ENCODE measurements at places on chromosomes 1 and 21.

DNA sequence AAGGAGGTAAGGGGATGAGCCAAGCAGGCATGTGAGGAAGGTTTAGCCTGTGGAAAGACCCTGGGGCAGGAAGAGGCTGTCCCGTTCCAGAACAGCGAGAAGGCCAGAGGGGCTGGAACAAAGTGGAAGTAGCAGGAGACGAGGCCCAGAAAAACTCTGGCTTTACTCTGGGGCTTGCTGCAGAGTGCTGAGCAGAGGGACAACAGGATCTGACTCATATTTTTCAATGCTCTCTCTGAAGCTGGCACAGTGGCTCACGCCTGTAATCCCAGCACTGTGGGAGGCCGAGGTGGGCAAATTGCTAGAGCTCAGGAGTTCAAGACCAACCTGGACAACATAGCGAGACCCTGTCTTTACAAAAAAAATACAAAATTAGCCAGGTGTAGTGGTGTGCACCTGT is 52.4 kb upstream of the PAX7 start:
- no peak for DNase-seq

DNA sequence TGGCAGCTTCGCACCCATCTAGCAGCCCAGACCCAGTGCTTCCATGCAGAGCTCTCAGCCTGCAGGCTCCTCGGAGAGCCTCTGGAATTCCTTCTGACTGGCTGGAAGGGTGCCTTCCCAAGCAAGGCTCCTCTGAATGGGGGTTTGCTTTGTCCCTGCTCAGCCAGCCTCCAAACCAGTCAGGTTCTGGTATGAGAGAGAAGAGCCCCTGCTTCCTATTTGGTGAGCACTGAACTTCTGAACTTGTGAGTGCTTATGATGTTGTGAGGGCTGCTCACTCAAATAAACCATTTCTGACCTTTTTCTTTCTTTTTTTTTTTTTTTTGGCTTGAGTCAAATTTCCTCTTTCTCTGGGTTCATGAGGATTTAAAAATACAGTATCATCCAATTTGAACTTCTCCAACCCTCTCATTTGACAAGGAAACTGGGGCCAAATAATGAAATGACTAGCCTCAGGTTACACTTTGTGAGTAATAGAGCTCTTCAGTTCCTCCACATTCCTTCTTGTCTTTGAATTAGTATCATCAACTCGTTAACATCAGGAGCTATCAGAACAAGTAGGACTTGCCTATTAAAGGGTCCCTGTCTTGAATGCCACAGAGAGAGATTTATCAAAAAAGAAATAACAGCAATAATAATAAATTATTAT is 39.6 kb downstream of the GFI1 start:
- no peak for DNase-seq

DNA sequence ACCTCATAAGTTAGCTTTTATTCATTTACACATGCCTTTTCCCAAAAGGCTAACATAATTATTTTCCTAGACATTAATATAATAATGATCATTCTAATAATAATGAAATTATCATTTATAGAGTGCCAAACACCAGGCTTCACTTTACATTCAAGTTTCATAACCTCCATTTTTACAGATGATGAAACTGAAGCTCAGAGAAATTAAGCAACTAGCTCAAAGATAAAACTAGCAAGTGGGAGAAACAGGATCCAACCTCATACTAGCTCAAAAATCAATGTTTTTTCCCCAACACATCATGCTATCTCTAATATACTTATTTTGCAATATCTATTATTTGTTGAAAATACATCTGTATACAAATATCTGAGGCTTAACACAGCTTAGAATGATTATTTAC is 14.0 kb downstream of the LPGAT1 start:
- no peak for DNase-seq

DNA sequence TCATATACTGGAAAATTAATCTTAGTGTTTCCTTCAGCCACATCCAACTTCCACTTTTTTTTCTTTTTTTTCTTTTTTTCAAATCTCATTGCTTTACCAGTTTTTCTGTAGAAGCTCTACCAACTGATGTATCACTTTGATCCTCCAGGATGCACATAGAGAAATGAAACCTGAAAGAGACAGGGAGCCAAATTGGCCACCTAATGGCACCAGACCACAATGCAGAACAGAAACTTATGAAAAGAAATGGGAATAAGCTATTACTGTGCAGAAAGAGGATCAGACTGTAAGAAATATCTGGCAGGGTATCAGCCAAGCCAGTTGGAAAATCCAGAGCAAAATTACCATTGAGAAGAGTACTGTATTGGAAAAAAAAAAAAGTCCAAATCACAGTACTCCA is 1514.2 kb downstream of the MRPL39 start:
- DNase-seq = no peak

GRCh38 chr1:222079566-222079965 is 337.7 kb upstream of the DUSP10 start:
- DNase-seq = no peak

GRCh38 chr1:225908013-225908640 is 15.9 kb downstream of the PYCR2 start:
- no peak for DNase-seq

- DNase-seq = no peak
Observed at GRCh38 chr1:89760496-89760895, 60.3 kb upstream of the LRRC8D start.

DNA sequence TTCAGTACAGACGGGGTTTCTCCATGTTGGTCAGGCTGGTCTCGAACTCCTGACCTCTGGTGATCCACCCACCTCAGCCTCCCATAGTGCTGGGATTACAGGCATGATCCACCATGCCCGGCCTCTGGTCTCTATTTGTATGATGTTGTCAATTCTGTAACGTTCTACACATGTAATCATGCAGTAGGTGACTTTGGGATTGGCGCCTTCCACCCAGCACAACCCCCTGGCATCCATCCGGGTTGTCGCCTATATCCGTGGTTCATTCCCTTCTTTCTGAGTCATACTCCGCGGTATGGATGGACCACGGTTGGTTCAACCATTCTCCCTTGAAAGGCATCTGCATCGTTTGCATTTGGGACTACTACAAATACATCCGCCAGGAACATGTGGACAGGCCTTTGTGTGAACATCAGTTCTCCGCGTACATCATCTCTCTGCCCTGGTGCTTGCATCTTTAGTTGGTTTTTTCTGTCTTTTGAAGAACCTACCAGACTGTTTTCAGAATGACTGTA is 72.1 kb downstream of the PDE9A start:
- no peak for DNase-seq

- no peak for DNase-seq
Observed at GRCh38 chr1:108551137-108551862, 8.6 kb upstream of the EEIG2 start.

DNA sequence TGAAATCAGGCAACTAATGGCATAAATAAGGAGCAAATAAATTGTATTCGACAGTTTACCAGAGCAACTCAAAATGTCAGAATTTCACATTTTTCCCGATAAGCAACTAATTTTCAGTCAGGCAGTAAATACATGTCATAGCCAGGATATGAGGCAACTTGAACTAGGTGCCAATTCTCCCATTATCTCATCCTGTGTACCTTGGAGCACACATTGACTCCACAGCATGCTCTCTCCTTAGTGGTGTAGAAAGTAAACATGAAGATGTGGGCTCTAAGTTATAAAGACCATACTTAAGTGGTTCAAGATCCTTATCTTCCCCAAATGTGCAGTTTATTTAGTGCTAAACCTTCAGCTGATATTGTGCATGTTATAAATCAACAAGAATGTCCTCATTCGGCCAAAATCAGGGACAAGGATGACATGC is 197.8 kb downstream of the VAV3 start:
- DNase-seq = no peak

GRCh38 chr1:33400153-33400911 is 30.6 kb downstream of the PHC2 start:
- no peak for DNase-seq

DNA sequence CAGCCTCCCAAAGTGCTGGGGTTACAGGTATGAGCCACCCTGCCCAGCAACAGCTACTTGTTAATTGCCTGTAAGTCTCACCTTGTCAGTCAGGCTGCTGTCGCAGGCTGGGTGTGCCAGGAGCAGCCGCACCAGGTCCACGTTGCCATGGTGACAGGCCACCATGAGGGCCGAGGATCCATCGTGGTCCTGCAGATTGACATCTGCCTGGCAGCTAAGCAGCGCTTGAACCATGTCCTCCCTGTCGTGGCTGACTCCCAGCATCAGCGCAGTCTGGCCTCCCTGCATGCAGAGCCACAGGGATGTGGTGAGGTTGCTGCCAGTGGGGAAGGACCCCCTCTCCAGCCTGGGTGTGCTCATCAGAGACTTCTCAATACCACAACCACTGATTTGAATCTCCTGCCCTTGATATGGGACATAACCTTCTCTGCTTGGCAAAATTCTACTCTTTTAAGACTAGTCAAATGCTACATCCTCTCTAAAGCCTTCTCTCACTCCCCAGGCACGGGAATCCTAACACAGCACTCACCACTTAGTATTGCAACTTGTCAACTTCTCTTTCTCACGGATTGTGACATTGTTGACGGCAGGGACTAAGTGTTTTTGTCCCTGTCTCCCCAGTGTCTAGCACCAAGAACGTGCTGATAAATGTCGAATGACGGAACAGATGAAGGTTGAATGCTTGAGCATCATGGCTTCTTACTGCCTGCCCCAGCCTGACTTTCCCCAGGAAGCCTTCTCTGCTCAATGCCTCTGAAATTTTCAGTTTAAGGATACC is 52.9 kb downstream of the L1TD1 start:
- no peak for DNase-seq

DNA sequence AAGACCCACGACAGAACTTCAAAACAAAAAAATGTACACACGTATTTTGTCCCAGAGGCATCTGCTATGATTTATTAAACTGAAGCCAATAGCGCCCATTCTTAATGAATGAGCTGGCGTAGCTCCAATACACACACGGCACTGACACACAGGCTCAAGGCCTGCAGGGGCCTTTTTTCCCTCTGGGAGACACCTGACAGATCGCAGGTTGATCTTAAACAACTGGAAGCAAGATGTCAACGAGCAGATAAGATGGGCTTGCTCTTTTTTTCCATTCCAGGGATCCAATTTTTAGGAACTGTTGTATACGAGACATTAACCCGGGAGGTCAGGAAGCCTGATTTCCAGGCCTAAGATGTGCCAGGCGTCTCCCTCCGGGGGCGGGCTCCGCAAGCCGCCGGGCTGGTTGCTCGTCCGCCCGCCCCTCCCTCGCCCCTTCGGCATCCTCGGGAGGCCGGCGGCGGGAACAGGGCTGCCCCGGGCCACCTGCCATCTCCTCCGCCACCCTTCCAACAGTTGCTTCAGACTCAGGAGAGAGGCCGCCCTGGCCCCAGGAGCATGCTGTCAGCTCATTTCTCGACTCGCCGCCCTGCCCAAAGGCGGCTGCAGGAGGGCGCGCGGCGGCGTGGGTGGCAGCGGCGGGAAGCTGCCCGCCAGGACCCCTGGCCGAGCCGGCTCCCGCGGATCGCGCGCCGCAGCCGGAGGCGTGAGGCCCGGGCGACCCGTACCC is 735 bp downstream of the TTC13 start:
- peak; percentile 29 for DNase-seq

DNA sequence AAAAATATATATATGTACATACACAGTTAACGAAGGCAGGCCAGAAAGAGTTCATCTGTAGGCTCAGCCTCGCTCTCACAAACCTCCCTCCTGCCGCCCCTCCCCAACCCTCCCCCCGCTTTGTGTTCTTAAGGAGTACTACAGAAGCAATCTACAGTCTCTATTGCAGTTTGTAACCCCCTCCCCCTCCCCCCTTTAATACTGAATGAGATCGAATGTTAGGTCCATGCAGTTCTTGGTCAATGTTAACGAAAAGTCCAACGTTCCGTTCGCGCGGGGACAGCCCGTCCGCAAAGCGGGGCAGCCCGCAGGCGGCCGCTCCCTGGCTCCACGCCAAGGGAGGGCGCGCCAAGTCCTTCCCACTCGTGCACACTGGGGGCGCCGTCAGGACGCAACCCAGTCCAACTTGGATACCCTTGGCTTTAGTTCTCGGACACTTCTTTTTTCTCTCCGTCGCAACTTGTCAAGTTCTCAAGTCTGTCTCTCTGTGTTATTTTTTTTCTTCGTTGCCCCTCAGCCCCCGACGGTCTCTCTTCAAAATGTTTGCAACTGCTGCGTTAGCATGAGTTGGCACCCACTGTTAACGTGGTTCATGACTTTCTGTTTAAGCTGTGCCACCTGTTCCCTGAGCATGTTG is 2.2 kb downstream of the JUN start:
- DNase-seq = peak; percentile 40

DNA sequence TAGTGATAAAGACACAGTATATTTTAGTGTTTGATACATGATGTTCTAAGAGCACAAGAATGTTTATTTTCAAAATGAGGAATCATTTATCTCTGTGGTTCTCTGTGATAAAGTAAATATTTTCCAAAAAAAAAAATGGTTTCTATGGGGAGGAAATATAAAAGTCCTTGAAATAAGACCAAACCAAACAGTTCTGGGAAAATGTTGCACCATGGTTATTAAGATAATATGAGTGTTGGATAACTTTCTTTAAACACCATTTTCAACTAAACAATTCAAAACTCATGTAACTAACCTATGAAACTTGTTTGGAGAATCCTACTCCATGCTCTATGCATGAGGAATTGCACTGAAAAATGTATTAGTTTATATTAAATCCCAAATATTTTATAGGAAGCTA is 184.6 kb downstream of the KCNT2 start:
- DNase-seq = no peak

GRCh38 chr1:198667807-198668206 is 29.0 kb downstream of the PTPRC start:
- DNase-seq = no peak

- DNase-seq = no peak
Observed at GRCh38 chr1:101728029-101728428, 268.7 kb downstream of the OLFM3 start.

DNA sequence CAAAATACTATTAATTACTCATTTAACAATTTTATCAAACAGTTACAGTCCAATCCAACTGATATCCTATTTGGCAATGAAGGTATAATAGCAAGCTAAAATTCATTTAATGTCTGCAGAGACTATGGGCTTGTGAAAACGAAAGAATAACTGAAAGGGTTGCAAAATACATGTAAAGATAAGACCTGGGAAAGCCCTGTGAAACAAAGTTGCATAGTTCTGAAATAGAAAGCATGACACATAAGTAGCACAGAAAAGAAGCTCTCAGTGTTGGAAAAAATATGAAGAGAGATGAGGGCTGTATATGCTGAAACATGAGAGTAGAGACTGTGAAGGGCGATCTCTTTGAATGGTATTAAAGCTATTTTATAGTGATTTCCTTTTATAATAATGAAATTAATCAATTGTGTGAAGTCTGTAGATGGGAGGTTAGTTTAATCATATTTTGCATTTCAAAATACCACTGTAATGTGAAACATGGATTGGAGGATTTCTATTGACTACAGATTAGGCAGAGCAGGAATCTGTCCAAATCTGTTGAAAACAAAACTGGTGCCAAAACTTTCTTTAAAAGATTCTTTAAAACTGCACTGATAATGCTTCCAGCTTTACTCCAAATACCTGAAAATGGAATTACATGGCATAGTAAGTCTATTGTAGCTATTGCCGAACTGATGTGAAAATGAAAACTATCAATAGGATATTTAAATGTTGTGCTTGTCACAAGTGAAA is 1518.9 kb upstream of the B3GALT2 start:
- no peak for DNase-seq
